ENCODE measurements at places on chromosomes 3 and 15.

- peak; percentile 32 for DNase-seq
Measured at GRCh38 chr3:101381809-101382208, 61.4 kb upstream of the IMPG2 start.

DNA sequence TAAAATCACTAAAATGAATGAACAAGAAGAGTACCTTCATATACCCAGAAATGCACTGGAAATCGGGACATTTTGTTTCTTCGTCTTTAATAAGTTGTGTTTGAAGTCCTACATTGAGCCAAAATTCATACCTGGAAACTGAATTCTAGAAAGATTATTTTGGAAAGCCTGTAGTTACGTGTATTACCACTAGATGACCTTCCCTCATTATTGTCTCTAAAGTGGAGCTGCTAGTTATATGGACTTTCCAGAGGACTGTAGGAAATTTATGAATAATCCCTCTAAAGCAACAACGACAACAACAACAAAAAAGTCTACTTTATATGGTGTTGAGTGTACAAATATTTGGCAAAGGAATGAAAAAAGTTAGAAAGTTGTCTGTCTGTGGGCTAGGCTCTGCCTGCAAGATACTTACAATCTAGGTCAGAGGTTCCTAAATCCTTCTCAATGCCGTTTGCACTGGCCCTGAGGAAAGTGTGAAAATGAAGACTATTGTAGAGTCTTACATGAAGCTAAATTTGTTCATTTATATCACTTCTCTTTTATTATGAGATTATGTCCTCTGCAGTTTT lies 234.8 kb upstream of the NR2E3 start:
- peak; percentile 21 for DNase-seq

DNA sequence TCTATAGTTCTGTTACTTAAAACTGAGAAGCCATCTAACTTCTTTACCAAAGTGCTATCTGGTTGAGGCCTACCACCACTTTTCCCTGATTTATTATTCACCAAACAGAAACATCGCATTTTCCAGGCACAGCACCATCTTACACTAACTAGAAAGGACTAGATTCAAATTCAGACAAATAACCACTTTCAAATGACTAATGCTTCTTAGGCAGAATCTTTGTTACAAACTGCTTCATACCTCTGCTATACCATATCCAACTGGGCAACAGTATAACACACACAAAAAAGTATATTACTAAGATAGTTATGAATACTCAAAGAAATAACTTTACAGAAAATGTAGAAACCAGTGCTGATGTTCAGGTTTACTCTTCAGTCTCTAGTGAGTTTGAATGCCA lies 16.6 kb downstream of the DLG1 start:
- no peak for DNase-seq

GRCh38 chr3:89586676-89587075 lies 479.3 kb downstream of the EPHA3 start:
- no peak for DNase-seq

- peak; percentile 65 for DNase-seq
Measured at GRCh38 chr15:84552896-84553295, 47.9 kb upstream of the ZSCAN2 start.

DNA sequence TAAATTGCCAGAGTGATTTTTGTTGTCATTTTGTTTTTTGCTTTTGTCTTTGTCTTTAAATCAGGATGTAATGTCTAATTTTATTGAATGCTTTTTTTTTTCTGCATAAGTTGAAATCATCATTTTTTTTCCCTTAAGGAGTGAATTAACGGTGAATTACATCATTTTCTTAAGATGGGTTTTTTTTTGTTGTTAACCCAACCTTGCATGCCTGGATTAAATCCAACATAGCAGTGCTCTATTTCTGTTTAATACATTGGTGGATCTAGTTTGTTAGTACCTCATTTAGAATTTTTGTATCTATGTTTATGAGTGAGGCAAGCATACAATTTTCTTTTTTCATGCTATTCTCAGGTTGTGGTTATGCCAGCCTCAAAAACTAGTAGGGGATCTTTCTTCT lies 186.4 kb upstream of the TMC3 start:
- no peak for DNase-seq

GRCh38 chr3:127588806-127589577 lies 1.5 kb downstream of the TPRA1 start:
- DNase-seq, result peak; percentile 78

DNA sequence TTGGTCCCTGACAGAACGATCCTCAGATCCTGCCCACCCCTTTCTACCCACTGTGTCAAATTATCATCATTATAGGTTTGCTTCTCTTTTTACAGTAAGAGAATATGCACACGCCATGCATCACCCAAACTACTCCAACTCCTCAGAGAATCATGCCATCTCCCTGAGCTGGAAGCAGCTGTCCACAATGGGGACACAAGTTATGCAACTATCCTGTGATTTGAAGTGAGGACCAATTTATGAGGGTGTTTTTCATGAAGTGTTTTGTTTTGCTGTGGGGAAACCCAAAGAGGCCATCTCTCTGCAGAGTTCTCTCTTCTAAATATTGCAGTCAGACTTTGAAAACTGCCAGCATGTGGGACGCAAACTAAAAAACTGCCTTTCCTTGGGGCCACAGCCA lies 35.8 kb upstream of the TNFSF10 start:
- peak; percentile 31 for DNase-seq

DNA sequence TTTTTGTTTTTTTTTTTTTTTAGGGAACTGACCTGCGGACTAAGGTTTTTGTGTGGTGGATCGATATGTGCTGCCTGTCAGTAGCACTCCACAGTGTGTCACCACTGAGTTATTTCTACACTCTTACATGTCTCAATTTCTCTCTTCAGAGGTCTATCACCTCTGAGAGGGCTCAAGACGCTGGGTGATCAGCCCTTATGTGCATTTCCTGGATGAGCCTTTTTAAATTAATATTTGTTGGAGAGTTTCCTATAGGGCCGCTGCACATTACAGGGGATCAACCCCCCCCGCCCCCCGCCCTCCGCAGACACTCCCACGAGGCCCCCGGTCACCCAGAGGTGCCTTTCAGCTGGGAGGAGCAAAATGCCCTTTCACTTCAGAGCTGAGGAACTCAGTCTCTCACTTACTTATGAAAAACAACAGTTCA lies 34.5 kb upstream of the AP4E1 start:
- DNase-seq, result no peak

DNA sequence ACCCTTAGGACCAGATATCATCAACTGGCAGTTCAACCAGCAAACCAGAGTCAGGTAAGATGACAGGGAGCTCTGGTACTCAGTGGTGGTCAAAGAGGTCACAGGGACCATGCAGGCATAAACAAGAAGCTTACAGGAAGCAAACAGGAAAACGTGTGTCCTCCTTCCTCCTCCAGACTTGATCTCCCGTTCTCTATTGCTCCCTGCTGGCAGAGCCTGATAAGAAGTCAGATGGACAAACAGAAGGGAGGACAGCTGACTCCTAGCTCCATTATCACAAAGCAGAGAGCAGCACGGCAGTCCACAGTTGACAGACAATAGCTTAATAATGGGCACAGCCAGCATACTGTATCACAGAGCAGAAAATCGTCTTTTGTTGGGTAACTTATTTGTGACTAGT lies 156.5 kb upstream of the SLC2A2 start:
- DNase-seq, result peak; percentile 36

GRCh38 chr3:11287404-11287803 lies 15.2 kb downstream of the ATG7 start:
- no peak for DNase-seq

DNA sequence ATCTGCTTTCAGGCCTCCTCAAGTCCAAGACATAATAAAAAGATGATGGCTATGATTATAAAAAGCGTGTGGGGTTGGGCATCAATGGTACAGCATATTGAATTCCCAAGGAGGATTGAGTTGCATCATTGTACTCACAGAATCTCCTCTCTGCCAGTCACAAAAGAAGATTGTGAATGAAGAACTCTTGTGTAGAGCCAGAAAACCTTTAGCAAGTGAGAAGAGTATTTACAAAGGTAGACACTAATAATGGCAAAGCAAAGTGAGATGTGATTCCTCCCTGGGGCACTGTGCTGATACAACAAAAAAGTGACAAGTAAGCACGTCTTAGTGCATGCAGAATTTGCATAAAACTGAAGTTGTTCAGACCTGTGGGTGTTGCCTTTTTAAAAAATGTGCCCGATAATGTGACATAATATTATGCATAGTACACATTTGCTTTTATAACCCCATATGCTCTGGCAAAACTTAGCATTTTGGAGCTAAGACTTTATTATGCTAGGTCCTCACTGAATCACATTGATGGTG lies 291.2 kb upstream of the TBC1D5 start:
- no peak for DNase-seq

GRCh38 chr3:40899286-40899712 lies 300.0 kb upstream of the CTNNB1 start:
- peak; percentile 42 for DNase-seq

GRCh38 chr3:194910414-194910984 lies 224.8 kb downstream of the FAM43A start:
- DNase-seq, result no peak

DNA sequence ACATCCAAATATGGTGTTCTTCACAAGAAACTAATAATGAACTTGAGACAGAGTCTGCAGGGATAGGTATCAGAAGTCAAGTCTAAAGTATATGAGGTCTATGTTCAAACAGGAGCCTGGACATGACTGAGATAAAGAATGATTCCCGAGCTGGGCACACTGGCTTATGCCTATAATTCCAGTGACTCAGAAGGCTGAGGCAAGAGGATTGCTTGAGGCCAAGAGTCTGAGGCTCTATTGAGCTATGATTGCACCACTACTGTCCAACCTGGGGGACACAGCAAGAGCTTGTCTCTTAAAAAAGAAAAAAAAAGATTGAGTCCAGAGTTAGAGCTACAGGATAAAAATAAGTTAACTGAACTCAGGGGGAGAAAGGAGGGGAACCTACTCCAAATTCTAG lies 246.5 kb downstream of the LRRN1 start:
- DNase-seq, result no peak

DNA sequence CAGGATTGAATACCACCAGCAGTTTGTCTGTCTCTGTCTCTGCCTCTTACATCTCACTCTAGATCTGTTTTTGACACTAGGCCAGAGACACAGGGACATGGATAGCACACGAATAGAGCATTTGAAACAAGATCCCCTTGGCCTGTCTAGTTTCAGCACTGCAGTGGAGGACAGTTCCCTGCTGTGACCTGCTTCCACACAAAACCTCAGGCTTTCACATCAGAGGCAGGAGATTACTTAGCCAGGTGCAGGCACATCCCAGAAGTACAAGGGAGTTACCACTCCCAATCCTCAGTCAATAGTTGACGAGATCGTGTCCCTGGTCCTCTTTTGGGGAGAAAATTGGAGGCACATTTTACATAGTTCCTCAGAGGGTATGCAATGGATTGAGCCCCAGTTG lies 34.0 kb upstream of the CCK start:
- peak; percentile 27 for DNase-seq

GRCh38 chr15:73518876-73519733 lies 76.1 kb downstream of the REC114 start:
- DNase-seq, result no peak

DNA sequence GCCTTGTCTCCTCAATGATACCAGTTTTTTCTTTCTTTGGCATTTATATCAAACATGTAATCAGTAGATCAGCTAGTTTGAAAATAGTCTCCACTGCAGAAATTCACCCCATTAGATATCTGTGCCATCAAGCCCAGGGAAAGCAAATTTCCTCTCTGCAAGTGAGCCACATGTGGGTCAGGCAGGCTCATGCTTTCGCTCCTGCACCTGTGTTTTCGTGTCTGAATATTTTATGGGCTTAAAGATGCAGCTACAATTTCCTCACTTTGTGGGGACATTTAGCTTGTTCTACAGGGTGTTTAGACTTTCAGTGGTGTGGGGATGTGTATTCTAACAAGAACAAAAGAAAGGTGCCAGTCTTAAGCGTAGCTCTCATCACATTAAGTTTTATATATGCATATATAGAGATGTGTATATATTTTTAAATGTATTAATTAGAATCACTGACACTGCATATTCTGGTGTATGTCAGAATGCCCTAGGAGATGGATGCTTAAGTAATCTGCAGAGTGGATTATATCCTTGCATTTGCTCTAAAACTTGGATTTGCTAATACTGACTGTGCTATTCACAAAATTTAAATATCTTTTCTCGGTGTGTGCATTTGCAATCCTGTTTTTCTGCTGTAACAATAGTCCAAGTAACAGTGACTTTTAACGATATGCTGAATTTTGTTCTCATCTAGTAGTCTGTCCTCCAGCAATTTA lies 372.6 kb downstream of the PTPRG start:
- no peak for DNase-seq

- DNase-seq, result peak; percentile 81
Measured at GRCh38 chr3:127217596-127218453, 24.9 kb downstream of the PRR23E start.

DNA sequence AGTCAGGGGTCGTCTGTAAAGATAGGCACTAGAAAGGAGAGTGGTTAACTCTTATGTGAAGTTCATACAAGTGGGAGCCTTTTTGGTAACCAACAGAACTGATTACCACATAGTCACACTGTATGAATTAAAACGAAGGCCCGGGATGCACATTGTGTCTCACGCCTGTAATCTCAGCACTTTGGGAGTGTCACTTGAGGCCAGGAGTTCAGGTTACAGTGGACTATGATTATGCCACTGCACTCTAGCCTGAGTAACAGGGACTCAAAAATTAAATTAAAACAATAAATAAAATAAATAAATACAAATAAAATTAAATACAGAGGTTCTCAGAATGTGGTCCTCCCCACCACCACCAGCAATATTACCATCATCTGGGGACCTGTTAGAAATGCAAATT lies 467 bp downstream of the DNAAF4 start:
- no peak for DNase-seq

- no peak for DNase-seq
Measured at GRCh38 chr3:189547448-189547847, 83.7 kb upstream of the TP63 start.

DNA sequence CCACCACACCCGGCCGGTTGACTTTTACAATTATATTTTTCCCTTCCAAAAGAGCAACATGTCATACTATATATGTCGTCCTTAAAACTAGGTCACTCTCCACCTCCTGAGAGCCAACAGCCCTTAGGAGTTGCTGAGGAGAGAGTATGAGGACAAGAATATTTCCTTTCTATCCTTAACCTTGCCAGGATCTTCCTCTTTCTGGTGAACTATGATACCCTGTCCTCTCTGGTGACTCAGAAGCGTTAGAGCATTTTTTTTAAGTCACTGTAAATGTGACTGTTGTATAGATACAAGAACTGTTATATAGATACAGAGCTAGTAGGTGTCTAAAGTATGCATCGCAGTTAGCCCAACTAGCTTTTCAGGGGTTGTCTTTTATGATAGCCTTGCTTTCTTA lies 33.7 kb upstream of the MTHFS start:
- DNase-seq, result no peak

Measured in AG10803 (cell line).